Activated T-helper 1 cell treated with anti-CD3 and anti-CD28 coated beads, Interleukin-12 subunit alpha, Interleukin-12 subunit beta, Interleukin-2, Interleukin-4 antibody, amounts not matched to agents 30 ng/mL and 10 ng/mL and 1 ng/mL, durations not matched to agents 14 hours and 24 hours and 36 hours (primary cell): ENCODE measurements at places on chromosomes 16 and 17. TPM values are rescaled to one million over a fixed set of nuclear protein-coding genes. Genes with fewer than 3 reads are reported as not detected.

GRCh38 chr17:1755252-1755826 lies 6.5 kb upstream of the SERPINF1 start:
- no peak for DNase-seq

HOXB3 gene
- total RNA-seq: 2.5 and 2.8 TPM in 2 replicates

GRCh38 chr16:74700116-74700437 lies 585 bp downstream of the MLKL start:
- DNase-seq: peak; percentile 10

- peak; percentile 3 for DNase-seq
Measured at GRCh38 chr16:81885976-81886586, 107.0 kb downstream of the PLCG2 start.

DNA sequence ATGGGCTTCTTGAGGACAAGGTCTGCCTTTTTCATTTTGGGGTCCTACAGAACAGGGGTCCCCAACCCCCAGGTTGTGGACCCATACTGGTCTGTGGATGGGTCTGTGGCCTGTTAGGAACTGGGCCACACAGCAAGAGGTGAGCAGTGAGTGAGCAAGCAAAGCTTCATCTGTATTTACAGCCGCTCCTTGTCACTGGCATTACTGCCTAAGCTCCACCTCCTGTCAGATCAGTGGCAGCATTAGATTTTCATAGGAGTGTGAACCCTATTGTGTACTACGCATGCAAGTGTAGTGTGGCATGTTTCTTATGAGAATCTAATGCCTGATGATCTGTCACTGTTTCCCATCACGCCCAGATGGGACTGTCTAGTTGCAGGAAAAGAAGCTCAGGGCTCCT lies 33.9 kb downstream of the ERN1 start:
- no peak for DNase-seq

DNA sequence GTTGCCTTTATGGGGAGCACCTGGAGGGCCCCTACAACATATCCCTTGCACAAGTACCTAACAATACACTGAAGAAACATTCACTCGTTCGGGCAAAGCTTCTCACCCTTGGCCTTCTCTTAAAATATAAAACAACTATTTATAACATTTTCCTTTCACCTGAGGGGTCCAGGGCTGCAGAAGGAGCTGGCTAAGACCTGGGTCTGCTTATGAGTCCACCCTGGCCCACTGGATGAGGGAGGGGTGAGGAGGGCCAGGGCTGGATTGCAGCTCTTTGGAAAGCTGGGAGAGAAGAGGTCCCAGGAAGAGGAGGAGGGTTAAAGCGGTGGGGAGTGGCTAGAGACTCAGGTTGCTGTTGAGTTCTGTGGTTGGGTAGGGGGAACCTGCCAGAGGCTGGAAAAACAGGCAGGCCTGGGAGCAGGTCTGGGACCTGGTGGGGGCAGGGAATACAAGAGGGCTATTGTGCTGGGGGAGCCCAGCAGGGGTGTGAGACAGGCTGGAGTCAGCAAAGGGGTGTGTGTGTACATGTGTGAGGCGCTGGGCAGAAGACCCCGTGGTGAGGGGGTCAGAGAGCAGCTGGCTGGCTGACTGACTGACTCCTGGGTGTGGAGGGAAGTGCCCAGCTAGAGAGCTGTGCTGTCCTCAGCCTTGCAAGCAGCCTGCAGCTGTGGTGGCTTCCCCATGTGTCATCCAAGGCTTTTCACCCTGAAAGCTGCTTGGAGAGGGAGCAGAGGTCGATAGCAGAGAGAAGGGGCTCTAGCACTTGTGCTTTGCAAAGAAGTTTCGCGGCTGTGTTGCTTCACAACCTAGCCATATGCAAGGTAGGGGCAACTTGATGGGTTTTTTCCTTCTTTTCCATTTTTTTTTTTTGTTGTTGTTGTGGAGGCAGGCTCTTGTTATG lies 10.2 kb upstream of the MRC2 start:
- no peak for DNase-seq

DNA sequence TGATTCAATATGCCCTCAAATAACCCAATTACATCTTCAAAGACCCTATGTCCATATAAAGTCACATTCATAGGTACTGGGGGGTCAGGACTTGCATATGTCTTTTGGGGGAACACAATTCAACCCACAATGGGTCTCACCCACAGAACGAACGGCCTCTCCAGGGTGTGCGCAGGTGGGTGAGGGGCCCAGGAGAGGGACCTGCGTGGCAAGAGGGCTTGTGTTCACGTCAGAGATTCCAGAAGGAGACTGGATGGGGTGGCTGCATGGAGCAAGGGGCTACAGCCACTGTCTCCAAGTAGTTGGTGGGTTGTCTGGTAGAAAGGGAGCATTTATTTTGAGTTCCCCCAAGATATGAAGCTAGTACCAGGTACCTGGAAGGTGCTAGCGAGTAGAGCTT lies 212.2 kb downstream of the SEC14L1 start:
- DNase-seq: no peak

NUTF2 gene
- total RNA-seq: 183 and 186 TPM in 2 replicates

- peak; percentile 2 for DNase-seq
Measured at GRCh38 chr16:13866073-13866472, 53.9 kb upstream of the ERCC4 start.

DNA sequence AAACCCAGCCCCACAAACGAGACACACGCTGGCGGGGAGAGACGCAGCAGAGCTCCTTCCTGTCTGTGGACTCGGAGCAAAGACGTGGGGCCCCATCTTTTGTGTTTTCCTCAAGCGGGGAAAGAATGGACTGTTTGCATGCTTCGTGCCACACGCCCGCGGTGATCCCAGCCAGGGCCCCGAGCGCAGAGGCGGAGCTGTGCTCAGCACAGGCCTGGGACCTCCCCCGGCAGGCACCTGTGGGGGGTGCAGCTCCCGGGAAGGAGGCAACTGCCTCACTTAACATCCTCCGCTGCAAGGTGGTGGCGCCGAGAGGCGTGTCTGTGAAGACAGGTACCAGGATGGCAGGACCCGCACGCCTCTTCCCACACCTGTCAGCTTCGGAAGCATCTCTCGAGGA lies 19.1 kb downstream of the TRARG1 start:
- peak; percentile 22 for DNase-seq

CX3CL1 gene
- total RNA-seq: not detected in 2 replicates

HOXB13 gene
- total RNA-seq: not detected in 2 replicates

DNA sequence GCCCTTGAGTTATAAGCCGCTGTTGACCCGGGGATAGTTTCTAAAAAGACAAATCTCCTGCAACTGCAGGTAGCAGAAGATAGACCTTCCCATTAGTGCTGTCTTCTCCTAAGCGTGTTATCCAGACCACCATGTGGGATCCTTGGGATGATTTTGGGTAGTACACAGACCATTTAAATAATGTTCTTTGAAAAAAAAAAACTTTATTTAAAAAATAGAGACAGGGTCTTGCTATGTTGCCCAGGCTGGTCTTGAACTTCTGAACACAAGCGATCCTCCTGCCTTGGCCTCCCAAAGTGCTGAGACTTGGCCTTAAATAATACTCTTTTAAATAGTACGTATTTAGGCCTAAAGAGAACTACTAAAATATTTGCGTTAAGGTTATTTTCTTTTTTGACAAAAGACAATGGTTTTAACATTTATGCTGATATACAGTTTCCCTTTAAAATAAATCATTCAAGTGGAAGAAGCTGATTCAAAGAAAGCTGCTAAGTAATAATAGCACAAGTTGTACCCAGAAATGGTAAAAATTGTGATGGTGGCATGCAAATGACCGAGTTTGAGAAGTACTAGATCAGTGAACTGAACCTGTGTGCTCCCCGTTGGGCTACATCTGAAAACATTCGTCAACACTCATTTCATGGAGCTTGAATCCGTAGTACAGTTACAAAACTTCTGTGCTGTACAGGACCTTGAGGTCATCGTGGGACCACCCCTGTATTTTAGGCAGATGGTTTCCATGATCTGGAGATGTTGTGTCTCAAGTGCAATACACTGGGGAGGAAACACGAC lies 24.0 kb downstream of the SMARCE1 start:
- no peak for DNase-seq

DNA sequence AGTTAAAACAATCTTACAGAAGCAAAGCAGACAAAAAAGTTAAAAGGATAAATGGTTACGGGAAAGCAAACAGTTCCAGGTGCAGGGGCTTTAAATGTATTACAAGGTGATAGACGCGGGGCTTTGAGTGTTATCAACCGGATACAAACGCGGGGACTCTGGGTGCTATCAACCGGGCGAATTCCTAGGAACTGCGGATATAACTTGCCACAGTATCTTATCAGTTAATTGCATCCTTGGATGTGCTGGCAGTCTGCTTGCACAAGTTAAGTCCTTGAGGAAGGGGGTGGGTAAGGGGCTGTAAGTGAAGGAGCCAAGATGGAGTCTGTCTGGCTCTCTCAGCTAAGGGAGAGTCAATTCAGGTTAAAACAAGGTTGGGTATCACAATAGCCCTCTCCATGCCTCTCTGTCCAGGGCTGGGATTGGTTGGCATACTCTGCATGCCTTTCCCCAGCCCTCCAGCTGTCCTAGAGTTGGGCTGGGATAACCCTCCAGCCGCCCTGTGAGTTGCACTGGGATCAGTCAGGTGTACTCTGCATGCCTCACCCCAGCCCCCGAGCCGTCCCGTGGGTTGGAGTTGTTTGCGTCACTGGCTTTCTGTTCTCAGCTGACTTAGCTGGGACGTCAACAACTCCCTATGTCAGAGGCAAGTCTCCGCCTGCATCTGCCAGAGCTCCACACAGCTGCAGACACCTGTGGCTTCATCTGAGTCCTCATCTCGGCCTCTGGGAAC lies 40.9 kb downstream of the TMEM235 start:
- DNase-seq: peak; percentile 50

TP53 gene
- total RNA-seq: 172 and 179 TPM in 2 replicates

TBC1D3G gene
- not detected in 2 replicates for total RNA-seq

- DNase-seq: no peak
Measured at GRCh38 chr17:46163316-46163715, 29.9 kb downstream of the KANSL1 start.

- no peak for DNase-seq
Measured at GRCh38 chr17:40574292-40574691, 9.0 kb upstream of the CCR7 start.

DNA sequence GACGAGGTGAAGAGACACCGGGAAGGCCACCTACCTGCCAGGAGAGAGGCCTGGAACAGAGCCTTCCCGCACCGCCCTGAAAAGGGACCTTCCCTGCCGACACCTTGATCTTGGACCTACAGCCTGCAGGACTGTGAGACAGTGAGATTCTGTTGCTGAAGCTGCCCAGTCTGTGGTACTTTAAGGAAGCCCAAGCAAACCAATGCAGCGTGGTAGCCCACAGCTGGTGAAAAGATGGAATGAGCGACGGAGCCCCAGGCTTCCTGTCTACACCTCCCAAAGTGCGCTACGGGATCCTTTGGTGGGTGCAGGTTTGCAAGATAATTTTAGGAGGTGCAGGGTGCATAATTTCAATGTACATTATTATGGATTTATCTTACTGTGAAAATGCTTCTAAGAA lies 33.9 kb downstream of the TNFRSF13B start:
- DNase-seq: no peak

DNA sequence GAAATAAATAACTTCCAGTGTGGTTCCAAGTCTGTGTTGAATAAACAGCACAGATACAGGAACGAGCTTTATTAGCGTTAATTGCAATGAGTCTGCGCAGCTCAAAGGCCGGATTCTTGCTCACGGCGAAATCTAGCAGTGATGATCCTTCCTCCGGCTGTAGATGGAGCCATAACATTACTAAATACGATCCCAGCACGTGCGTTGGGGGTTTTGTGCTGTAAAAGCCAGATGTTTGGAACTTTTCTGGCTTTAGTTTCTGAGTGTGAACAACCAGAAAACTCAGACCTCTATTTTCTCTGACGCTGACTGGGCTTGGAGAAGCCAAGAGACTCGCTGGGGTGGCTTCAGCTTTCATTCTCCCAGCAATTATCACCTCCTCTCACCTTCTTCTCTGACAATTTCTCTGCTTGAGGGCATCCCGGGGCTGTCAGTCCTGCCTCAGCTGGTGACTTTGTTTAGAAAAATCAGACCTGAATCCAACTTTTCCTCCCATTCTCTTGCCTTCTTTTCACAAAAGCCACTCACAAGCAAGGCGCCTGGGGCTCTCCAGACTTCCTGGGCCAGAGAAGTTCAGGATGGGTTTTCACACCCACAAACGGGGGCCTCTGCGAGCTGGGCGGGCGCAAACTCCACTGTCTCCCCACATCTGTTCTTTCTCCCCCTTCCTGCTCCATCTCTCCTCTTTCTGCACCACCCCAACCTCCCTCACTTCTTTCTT lies 47.1 kb upstream of the AKTIP start:
- peak; percentile 14 for DNase-seq

GRCh38 chr16:19066988-19067348 lies 446 bp upstream of the COQ7 start:
- DNase-seq: no peak

- no peak for DNase-seq
Measured at GRCh38 chr17:72370819-72371218, 250.0 kb downstream of the SOX9 start.

CACNA1G gene
- total RNA-seq: 0.05 and 0.07 TPM in 2 replicates

CALCOCO2 gene
- 50.3 and 57.9 TPM in 2 replicates for total RNA-seq

DNA sequence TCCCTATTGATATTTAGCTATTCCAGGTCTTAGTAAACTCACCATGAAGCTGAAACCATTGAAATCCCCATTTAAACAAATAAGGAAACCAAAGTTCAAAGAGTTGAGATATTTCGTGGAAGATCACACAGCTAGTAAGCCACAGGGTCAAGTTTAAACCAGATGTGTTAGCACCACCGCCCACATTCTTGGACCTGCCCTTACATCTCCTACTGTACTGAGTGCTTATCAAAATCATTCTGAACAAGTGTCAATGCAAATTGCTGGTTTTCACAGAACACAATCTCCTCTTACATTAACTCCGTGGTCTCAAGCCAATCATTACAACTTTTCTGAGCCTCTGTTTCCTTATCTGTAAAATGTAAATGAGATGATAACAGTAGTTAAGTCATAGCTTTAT lies 676.2 kb downstream of the CDH11 start:
- no peak for DNase-seq

DNA sequence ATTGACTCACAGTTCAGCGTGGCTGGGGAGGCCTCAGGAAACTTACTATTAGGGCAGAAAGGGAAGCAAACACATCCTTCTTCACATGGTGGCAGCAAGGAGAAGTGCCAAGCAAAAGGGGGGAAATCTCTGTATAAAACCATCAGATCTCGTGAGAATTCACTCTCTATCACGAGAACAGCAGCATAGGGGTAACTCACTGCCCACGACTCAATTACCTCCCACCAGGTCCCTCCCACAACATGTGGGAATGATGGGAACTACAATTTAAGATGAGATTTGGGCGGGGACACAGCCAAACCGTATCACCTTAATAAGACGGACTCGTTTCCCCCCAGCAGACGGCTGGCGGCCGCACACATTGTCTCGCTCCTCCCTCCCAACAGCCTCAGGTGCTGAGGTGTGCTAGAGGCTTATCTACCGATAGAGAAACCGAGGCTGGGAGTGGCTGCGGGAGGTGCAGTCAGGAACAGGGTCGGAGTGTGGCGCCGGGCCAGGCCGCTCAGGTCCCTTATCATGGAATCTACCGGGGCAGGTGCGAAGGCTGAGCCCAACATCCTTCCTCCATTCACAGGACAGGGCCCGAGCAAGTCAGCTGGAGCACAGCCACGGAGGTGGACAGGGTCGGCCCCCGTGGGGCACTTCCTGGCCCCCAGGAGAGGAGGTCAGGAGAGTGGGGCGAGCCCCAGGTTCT lies 4.9 kb upstream of the ZG16B start:
- DNase-seq: no peak
